GM12878 (cell line): ENCODE measurements at places on chromosomes 11 and 22. TPM values are rescaled to one million over a fixed set of nuclear protein-coding genes. Genes with fewer than 3 reads are reported as not detected.

Gene CARS1
- 48.6 and 52.4 TPM in 2 replicates for polyA plus RNA-seq

Gene ARHGAP20
- polyA plus RNA-seq = not detected in 2 replicates

Gene BAIAP2L2
- polyA plus RNA-seq = 0.06 TPM in 1 of 2 replicates, not detected in the other

Gene CHRM4
- polyA plus RNA-seq = not detected in 2 replicates

Gene RNH1
- 162 and 163 TPM in 2 replicates for polyA plus RNA-seq

Gene RNF169
- polyA plus RNA-seq = 0.74 and 0.79 TPM in 2 replicates

Gene IRAG1
- not detected in 2 replicates for polyA plus RNA-seq

Gene TECTA
- polyA plus RNA-seq = 0.03 TPM in 2 replicates

Gene GLB1L3
- 1.9 and 2.5 TPM in 2 replicates for polyA plus RNA-seq

Gene CNTN5
- not detected in 2 replicates for polyA plus RNA-seq

Gene GLYATL1B
- polyA plus RNA-seq = 1.2 and 1.6 TPM in 2 replicates

Gene SYT9
- polyA plus RNA-seq = not detected in 2 replicates

Gene PYGM
- not detected in 2 replicates for polyA plus RNA-seq

Gene APOA1
- polyA plus RNA-seq = 0.33 and 0.42 TPM in 2 replicates

Gene PARVA
- 0.03 TPM in 1 of 2 replicates, not detected in the other for polyA plus RNA-seq

Gene TMEM45B
- not detected in 2 replicates for polyA plus RNA-seq

Gene ATL3
- polyA plus RNA-seq = 24.0 and 25.9 TPM in 2 replicates

Gene CD3E
- polyA plus RNA-seq = 3.8 and 4.2 TPM in 2 replicates

Gene SCGB2A2
- polyA plus RNA-seq = not detected in 2 replicates

Gene ZMAT5
- 37.7 and 43.0 TPM in 2 replicates for polyA plus RNA-seq

Gene HEPN1
- not detected in 2 replicates for polyA plus RNA-seq

Gene OR52N4
- polyA plus RNA-seq = not detected in 2 replicates

Gene UQCC3
- polyA plus RNA-seq = 18.1 and 18.9 TPM in 2 replicates

Gene UPB1
- polyA plus RNA-seq = 0.89 and 1.5 TPM in 2 replicates

Gene ELFN2
- not detected in 2 replicates for polyA plus RNA-seq

Gene SPON1
- 0.27 and 0.47 TPM in 2 replicates for polyA plus RNA-seq
